ENCODE measurements at places on chromosomes 7 and 10.

DNA sequence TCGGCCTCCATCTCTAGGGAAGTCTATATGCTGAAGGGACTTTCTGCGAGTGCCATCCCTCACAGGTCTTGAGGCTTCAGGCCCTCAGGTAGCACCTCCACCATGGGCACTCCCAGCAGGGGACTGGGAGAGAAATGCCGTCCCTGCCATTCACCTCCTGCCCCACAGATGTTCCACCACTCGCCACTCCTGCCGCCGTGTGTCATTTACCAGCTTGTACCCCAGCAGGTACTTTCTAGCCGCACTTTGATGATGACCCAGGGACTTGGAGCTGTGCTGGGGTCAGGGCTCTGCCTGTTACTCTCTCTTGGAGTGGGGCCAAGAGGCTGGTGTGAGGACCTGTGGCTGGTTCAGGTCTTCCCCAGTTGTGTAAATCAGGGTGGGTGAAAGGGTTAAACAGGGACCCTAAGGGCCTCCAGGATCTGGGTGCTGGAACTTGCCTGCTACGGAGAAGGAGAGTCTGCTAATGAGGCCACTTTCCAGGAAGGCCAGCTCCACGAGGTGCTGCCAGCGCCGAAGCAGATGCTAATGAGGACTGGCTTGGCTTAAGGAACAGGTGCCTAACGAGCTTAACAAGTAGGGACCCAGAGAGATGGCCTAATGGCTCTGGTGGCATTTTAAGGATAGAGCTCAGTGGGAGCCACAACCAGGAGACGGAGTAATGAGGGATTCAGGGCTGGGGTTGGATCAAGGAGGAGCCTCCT is 32.4 kb downstream of the CRHR2 start:
- DNase-seq: no peak

DNA sequence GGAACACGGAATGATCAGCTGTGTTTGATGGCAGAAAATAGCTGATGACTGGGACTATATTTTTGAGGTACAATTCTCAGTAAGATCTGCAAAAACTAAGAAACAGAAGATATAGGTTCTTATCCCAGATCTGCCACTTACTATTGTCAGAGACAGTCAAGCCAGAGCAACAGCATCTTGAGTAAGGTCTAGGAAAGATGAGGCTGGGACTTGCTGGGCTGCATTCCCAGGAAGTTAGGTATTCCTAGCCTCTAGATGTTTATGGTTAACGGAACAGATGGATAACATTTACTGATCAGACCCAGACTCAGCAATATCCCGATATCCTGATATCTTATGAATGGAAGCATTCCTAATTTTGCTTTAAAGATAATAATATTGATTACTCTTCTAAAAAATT is 68.7 kb upstream of the DNAJB12 start:
- no peak for DNase-seq

DNA sequence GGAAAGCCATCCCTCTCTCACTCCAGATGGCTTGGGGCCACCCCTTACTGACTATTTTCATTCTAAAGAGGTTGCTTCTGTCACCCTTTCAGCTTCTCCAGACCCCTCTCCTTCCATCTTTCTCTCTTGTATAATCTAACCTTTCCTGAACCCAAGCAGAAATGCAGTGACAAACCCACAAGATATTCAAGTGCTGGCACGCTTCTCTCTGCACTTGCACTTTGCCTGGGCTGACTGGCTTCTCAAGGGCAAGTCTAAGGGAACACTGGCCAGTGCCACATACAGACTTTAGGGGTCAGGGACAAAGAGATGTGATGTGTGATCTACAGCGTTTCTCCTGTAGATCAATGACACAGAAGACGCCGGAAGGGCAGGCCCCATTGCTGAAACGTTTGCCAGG is 150.4 kb upstream of the LANCL2 start:
- DNase-seq: no peak

DNA sequence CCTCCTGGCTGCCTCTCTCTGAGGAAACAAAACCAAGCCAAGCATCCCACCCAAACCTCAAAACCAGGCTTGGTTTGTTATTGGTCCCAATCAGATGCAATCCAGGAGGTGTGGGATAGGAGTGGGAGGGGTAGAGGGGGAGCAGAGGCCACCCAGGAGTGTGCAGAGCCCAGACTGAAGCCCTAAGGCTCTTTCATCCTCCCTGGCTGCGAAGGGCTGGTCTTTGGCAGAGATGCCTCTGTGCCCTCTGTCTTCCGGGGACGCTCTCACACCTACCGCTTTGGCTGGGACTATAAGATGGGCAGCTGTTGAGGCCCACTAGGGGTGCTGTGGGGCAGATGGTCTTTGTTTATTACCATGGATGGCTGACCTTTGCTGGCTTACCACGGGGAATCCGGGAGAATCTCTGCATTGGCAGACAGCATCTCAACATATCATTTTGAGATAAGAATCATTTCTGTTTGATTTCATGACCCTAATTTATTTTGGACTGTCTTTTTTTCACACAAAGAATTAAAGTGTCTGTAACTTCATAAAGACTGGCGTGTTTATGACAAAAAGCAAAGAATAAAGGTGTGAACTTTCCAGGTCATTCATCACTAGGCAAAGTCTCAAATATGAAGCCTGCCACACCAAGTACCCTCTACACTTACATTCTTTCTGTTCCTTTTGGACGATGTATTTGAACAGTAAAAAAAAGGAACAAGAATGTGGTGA is 6.5 kb upstream of the DENND2A start:
- no peak for DNase-seq

- DNase-seq: no peak
These were observed 159.3 kb downstream of the ST7 start for GRCh38 chr7:117112640-117113039.

GRCh38 chr10:118315629-118316028 is 26.5 kb downstream of the FAM204A start:
- DNase-seq: no peak

- DNase-seq: no peak
These were observed 23.2 kb downstream of the ELMO1 start for GRCh38 chr7:37425498-37425897.

DNA sequence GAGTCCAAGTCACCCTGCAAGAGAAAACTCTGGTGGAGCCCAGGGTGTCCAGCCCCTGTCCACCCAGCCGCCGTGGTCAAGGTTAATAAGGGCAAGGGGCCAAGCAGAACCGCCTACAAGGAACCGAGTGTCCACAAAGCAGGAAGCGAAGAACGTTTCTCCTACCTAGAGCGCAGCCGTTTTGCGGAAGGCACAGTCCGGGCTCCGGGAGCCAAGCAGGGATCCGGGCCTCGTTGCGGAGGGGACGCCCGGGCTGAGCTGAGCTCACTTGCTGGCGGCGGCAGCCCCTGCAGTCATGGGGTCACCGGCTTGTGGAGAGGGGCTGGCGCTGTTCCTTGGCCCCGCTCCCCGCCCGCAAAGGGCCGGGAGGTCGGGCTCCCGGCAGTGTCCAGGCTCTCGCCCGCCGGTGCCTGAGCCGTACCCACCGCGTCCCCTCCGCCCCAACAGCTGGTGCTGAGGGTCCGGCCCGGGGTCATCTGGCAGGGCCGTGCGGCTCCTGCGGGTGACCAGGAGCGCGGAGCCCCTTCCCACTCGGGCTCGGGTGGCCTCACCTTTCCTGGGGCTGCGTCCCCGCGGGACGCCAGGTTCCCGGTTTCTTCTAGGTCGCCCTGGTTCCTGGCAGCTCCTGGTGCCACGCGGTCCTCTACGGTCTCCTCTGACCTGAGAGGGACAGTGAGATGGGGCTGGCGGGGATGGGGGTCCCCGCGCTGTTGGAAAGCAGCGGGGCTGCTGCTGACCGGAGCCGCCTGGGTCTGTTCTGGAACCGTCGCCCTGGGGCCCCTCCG is 14.0 kb upstream of the ZNF273 start:
- no peak for DNase-seq

DNA sequence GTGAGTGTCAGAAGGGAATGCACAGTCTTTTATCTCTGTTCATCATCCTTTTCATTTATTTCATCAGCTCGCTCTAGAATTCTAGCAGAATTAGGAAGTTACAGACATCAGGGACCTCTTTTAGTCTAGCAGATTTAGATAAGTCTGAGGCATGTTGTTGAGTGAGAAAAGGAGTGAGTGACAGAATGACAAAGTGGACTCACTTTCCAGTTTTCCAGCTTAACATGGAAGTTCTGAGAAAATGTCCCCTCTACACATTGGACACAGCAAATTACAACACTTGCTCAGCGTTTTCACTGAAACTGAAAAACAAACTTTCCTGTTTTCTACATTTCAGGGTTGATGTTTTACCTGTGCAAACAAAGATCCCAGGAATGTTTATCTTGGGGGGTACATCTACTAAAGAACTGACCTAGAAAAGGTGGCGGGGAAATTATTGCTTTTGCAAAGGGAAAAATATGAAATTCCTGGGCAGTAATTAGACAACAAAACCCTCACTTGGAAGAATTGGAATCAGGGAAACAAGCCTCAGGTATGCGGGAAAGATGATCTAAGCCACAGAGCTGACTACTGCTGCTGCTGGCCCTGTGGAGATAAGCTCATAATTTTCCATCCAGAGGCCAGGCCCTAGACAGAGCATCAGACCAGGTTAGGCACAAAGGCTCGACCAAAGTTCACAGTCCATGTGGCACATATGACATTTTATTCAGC is 14.6 kb upstream of the CYP3A5 start:
- DNase-seq: no peak

DNA sequence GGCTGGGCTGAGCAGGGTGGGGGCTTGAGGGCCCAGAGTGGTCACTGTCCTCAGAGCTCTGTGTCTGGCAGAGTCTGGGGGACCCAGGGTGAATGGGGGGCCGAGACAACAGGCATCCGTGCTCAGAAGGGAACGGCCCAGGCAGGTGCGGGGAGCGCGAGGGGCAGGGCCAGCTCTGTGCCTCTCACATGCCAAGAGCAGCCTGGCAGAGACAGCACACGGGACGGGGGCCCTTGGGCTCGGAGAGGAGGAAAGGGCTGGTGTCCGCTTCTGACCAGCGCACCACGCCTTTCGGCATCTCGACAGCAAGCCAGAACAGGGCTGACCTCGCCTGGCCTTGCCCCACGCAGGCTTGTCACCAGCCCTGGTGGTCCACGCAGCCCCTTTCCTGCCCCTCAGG is 13.4 kb downstream of the AMZ1 start:
- no peak for DNase-seq

- no peak for DNase-seq
These were observed 9.9 kb downstream of the NYAP1 start for GRCh38 chr7:100493476-100494264.

GRCh38 chr10:98407017-98407743 is 7.8 kb downstream of the PYROXD2 start:
- no peak for DNase-seq

DNA sequence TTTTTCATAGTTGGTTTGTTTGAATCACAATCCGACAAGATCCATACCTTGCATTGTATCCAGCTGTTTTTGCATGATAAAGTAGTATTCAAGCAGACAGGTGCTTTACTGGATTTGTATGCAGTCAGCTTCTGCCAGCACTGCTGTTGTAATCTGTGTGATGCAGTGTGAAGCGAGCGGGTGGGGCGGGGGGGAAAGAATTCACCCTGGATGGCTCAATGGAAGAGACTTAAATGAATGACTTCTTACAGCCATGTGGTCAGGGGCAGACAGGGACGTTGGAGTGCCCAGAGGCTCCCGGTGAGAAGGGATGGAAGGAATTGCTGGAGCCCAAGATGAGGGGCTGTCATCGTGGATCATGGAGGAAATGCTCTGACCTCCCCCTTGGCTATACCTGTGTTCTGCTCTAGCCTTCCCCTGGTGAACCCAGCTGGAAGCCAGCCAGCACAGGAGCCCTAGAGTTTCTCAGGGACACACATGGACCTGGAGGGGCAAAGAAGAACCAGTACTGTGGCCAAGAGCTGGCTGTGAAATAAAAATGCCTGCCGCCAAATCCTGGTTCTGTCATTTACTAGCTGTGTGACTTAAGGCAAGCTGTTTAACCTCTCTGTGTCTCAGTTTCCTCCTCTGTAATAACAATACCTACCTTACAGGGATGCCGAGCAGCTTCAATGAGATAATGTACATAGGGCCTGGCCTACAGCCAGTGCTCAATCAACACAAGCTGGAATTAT is 14.1 kb downstream of the NFE2L3 start:
- no peak for DNase-seq

GRCh38 chr10:133030781-133031180 is 56.9 kb upstream of the ADGRA1 start:
- no peak for DNase-seq

GRCh38 chr10:22712956-22713852 is 1.2 kb downstream of the PIP4K2A start:
- peak; percentile 22 for DNase-seq

DNA sequence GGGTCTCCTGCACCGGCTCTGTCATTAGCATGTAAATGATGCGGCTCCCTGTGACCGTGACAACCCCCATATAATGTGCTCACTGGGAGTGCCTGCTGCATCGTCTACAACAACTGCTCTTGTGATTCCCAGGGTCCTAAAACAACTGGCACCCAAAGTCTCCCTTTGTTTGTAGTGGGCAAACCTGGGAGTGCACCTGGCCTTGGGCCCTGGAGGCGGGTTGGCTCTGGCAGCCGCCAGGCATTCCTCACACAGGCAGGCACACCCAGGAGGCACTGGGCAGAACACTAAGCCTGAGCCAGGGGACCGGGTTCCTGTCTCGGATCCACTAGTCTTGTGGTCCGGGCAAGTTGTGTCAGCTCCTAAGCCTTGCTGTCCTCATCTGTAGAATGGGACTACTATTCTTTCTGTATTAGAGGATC is 115.5 kb upstream of the GPR26 start:
- no peak for DNase-seq

- DNase-seq: no peak
These were observed 58.9 kb downstream of the KCNMA1 start for GRCh38 chr10:77578583-77579227.

DNA sequence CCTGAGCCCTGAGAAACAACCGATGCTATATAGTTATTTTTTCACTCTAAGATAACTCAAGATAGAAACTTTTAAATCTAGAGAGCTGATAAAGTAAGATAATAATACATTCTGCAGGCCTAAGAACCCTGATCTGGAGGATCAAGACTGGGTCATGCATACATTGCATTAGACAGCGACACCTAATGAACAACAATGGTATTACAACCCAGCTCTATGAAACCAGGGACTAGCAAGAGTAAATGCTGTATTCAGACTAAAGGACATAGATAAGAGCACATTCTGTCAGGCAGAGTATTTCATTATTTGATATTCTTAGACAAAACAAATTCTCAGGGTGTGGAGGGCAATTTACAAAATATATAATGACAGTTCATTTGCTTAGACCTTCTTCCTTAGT is 148.6 kb downstream of the GRK5 start:
- no peak for DNase-seq

DNA sequence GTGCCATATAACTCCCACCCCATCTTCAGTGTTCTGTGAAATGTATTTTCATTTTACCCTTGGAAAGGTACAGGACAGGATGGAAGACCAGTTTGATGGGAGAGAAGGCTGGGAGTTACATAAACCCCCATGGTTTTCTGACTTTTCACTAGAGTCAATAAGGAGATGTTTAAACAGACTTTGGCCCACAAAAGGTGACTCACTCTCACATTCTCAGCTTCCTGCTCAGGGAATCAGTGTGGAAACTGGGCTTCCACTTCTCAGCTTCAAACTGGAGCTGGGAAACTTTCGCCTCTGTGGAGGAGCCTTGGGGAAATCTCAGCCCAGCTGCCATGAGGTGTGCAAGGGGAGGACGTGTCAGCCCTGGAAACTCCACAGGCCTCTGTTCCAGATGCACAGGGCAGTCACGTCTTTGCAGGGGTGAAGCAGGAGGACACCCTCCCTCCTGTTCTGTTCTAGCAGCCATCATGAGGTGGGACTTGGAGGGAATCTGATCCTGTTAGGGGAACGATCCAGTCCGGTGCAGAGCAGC is 560.5 kb upstream of the GALNT17 start:
- no peak for DNase-seq
